ENCODE measurements at places on chromosomes 2 and 18. TPM values are rescaled to one million over a fixed set of nuclear protein-coding genes. Genes with fewer than 3 reads are reported as not detected.

The CHRND gene
- 0.23 TPM for total RNA-seq

The ANKRD30BL gene
- total RNA-seq = 21.7 TPM

The CD8B gene
- 1.8 TPM for total RNA-seq

The HAUS1 gene
- total RNA-seq = 30.4 TPM

The CAVIN2 gene
- total RNA-seq = 5.3 TPM

The RGPD3 gene
- total RNA-seq = 1.2 TPM

The EPB41L5 gene
- total RNA-seq = 84.7 TPM

The MAP3K19 gene
- total RNA-seq = 9.5 TPM

The IL18R1 gene
- total RNA-seq = 0.46 TPM

The SLC40A1 gene
- 51.0 TPM for total RNA-seq

The CRYBA2 gene
- total RNA-seq = not detected

The EXOC6B gene
- total RNA-seq = 111 TPM

The IL36RN gene
- total RNA-seq = not detected

The SNED1 gene
- total RNA-seq = 6.5 TPM

The CLEC4F gene
- total RNA-seq = not detected

The POLR1B gene
- 31.1 TPM for total RNA-seq

The TRPM8 gene
- 4.6 TPM for total RNA-seq

The SH3RF3 gene
- total RNA-seq = 6.5 TPM

The CPO gene
- not detected for total RNA-seq

The CXCR1 gene
- total RNA-seq = not detected

The RAB6D gene
- 3.0 TPM for total RNA-seq

The KRTCAP3 gene
- total RNA-seq = 0.46 TPM

The ORC4 gene
- total RNA-seq = 92.5 TPM

The SIX3 gene
- 7.4 TPM for total RNA-seq

The IL1A gene
- total RNA-seq = 0.92 TPM

The DIPK1C gene
- total RNA-seq = 15.9 TPM

The CYTIP gene
- 0.92 TPM for total RNA-seq

The CACNB4 gene
- total RNA-seq = 67.8 TPM

The DSG3 gene
- not detected for total RNA-seq

The ASPRV1 gene
- total RNA-seq = 3.0 TPM

The FAM237A gene
- 0.46 TPM for total RNA-seq

The SP110 gene
- 3.9 TPM for total RNA-seq

The DOK6 gene
- total RNA-seq = 80.7 TPM

The NLRC4 gene
- total RNA-seq = 1.4 TPM

The EN1 gene
- 1.4 TPM for total RNA-seq
